ENCODE measurements at places on chromosomes 3 and 15.

GRCh38 chr15:100716456-100717085, 114.2 kb downstream of the ASB7 start:
- no peak for DNase-seq

DNA sequence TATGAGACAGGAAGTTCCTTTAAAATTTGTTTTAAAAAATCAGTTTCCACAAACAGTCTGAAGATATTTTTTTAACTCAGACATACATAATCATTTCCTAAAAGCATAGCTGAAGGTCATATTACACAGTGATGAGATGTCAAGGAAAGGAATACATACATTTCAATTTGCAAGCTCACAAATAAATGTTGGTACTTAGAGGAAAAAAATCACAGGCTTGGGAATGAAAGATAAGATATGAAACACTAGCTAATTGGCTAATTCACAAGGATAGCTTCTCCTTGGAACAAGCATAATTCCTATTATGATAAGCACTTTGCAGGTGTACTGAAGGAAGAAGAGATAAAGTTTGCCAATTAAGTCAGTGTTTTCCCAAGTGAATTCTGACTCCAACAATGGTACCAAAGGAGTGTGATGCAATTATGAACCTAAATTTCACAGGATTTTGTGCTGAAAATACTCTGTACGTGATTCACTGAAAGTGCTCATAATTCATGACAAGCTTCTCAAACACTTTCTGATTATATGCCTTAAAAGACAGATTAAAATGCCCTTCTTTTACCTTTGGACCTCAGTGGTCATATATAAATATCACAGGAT, 112.4 kb downstream of the FRMD5 start:
- no peak for DNase-seq

- no peak for DNase-seq
These were observed 51.6 kb upstream of the CPOX start for GRCh38 chr3:98645039-98645438.

DNA sequence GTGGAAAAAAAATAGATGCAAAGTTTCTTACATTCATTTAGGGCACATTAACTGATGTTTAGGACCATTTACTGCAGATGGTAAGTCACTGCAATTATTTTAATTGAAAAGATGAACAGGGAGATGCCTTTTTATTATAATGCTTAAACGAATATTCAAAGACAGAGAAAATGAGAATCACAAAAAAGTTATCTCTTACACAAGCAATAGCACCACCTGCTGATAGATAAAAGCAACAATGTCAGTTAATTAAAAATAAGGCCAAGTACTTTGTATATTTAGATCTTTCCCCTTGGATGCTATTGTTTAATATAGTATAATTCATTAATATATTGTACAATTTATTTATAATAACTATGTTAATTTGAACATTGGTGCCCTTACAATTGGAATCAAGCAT, 55.9 kb downstream of the IFT80 start:
- no peak for DNase-seq

GRCh38 chr3:53181024-53181371, 20.0 kb downstream of the PRKCD start:
- DNase-seq: no peak

DNA sequence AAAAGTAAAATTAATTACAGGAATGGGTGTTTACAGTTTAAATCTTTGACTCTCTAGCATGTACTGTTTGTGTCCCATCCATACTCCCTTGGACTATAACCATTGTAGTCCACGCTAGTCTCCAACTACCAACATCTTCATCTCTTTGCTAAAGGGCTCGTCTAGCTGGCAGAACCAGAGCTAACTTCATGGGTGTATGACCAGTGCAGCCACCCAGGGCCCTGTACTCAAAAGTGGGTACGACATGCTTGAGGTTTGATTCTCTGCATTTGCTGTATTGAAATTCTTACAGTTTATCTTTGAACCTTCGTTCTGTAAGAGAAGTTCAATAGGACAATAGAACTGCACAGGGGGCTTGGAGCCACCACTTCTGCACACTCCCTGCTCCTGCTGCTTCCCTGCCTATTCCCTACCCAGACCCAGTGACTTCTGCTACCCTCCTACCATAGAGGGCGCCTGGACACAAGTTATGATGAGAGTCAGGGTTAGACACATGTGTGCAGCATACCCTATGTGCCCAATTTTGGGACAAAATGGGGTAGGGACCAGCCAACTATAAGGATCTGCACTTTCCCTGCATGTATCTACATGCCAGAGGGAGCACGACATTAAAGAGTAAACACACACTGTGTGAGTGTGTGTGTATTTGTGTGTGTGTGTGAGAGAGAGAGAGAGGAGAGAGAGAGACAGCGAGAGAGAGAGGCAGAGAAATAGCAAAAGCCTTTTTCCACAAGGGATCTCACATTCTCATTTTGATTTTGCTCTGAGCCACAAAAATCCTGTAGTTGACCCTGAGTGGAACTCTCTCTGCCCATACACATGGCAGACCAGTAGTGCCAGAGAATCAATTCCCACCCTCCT, 59.0 kb upstream of the NECTIN3 start:
- DNase-seq: no peak

- DNase-seq: no peak
These were observed 119.2 kb downstream of the CTNNB1 start for GRCh38 chr3:41318520-41318919.

DNA sequence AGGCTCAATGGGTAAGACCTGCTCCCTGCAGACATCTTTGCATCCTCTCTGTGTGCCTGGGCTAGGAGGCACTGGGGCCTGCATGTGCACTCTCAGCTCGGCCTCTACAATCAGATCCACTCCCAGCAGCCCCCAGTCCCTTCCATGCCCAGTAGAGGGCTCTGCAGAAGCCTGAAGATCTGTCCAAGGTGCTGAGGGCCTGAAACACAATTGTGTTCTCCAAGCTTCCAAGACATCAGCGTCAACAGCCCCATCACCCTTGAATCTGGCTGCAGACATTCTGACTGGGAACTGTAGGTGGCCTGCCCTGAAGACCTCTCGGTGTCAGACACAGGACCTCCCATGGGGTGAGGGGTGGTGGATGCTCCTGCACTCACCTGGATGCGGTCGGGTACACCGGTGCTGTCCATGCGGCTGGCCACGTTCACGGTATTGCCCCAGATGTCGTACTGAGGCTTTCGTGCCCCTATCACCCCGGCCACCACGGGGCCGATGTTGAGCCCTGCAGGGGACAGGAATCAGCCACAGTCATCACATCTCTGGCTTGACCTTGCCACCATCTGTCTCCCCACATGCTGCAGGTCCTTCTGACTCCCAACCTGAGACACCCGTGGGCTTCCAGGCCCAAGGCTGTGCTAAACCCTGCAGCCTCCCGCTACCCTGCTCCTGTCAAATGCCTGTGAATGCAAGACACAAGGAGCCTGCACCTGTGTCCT, 84.7 kb downstream of the SEC22A start:
- DNase-seq: peak; percentile 82

GRCh38 chr3:178003756-178004155, 532.5 kb upstream of the KCNMB2 start:
- DNase-seq: no peak

GRCh38 chr3:29827756-29828155, 546.9 kb downstream of the RBMS3 start:
- DNase-seq: no peak

DNA sequence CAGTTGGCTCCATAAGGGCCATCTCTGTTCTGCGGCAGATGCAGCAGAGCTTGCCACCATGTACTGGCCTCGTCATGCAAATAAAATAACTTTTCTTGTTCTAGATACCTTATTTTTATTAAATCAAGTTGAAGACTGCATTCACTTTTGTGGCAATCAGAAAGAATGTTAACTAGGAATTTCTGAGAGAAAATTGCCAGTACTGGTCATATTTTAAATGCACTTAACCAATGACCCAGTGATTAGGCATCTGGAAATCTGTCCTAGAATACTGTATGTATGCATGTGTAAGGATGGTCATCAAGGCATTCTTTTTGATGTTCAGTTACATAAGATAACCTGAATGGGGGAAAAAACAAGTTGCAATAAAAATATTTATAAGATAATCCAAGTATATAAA, 34.2 kb upstream of the CSPG5 start:
- DNase-seq: no peak
